ENCODE measurements at places on chromosomes 16 and 17. TPM values are rescaled to one million over a fixed set of nuclear protein-coding genes. Genes with fewer than 3 reads are reported as not detected.

DNA sequence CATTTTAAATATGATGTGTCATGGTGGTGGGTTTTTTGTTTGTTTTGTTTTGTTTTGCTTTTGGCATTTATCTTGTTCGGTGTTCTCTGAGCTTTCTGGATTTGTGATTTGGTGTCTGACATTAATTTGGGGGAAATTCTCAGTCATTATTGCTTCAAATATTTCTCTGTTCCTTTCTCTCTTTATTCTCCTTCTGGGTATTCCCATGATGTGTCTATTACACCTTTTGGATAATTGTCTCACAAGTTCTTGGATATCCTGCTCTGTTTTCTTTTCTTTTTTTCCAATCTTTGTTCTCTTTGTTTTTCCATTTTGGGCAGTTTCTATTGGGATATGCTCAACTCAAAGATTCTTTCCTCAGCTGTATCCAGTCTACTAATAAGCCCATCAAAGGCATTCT, 88.5 kb downstream of the MARCHF10 start:
- H3K27me3 ChIP-seq: no peaks in the 10 kb centered on the region
- DNase-seq: no peak

DNA sequence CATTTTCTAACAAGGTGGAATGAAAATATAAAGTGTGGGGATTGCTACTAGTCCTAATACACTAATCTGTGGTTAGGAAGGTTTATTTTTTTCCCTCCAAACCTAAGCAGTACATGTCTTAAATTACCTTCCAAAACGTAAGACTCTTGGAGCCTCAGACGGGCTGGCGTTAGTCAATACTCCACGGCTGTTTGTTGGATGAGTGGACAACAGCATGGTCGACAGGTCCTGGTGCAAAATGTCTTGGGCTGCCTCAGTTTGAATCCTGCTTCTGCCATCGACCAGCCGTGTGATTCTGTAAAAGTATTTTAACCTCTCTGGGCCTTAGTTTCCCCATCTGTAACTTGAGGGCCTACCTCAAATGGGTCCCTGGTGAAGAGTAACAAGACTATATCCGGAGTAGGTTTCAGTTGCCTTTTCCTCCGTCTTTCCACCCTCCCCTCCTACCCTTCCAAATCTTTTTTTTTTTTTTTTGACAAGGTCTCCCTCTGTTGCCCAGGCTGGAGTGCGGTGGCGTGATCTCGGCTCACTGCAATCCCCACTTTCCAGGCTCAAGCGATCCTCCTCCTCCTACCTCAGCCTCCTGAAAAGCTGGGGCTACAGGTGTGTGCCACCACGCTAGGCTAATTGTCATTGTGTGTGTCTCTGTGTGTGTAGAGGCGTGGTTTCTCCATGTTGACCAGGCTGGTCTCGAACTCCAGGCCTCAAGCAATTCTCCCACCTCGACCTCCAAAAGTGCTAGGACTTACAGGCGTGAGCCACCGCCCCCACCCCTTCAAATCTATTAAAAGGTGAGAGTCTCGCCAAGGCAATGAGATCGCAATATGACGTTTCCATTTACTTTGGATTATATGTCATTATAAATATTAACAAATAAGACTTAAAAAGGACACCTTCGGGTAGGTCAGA, 5.8 kb downstream of the SCGB1C2 start:
- no peaks in the 10 kb centered on the region for H3K4me1 ChIP-seq
- no peak for DNase-seq
- H3K4me3 ChIP-seq: no peak overlapping the region
- H3K27me3 ChIP-seq: peaks cover 12% of the 10 kb centered on the region
- H3K27ac ChIP-seq: no peak overlapping the region
- no peaks in the 10 kb centered on the region for H3K36me3 ChIP-seq

- H3K27ac ChIP-seq: no peak overlapping the region
- H3K36me3 ChIP-seq: peaks cover 36% of the 10 kb centered on the region
- DNase-seq: no peak
- peaks cover 10% of the 10 kb centered on the region for H3K4me1 ChIP-seq
- no peaks in the 10 kb centered on the region for H3K27me3 ChIP-seq
- H3K4me3 ChIP-seq: no peak overlapping the region
These were observed 17.2 kb downstream of the C16orf86 start for GRCh38 chr16:67683767-67684166.

NOS2 gene
- polyA plus RNA-seq: not detected

DNA sequence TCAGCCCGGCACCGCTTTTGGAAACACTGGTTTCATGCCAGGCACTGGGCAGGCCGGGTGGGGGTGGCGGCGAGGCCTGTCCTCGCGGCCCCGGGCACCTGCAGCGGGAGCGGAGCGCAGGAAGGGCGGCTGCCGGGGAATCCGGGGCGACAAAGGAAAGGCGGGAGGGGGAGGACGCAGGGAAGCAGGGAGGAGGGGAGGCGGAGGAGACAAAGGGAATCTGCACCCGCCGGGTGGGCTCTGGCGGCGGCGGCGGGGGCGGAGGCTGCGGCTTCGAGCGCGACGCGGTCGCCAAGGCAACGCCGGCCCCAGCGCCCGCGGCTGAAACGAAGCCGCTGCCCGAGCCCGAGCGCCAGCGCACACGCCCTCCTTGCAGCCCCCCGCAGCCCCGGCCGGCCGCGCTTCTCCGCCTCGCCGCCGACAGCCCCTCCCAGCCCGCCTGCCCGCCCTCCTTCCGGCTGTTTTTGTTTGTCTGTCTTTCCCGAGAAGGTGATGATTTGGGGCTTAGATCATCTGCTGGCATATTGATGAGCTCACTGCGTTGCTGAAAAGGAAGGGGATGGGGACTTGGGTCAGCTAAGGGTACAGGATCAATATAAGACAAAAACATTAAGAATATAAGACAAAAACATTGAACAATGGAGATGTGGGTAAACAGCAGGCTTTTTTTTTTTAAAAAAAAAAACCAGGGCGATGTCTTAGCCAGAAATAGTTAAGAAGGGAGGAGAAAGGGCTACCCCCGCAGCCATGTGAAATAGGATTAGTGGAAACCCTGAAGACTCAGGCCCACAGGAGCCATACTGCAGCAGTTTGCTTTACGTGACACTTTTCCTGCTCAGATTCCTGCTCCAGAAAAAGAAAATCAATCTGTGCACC, 32.7 kb downstream of the CDK5R1 start:
- H3K4me1 ChIP-seq: peaks cover 15% of the 10 kb centered on the region
- DNase-seq: no peak
- peak overlapping the region; percentile 68 for H3K4me3 ChIP-seq
- no peak overlapping the region for H3K27ac ChIP-seq
- no peaks in the 10 kb centered on the region for H3K36me3 ChIP-seq

NPIPA8 gene
- 0.20 TPM for polyA plus RNA-seq

DNA sequence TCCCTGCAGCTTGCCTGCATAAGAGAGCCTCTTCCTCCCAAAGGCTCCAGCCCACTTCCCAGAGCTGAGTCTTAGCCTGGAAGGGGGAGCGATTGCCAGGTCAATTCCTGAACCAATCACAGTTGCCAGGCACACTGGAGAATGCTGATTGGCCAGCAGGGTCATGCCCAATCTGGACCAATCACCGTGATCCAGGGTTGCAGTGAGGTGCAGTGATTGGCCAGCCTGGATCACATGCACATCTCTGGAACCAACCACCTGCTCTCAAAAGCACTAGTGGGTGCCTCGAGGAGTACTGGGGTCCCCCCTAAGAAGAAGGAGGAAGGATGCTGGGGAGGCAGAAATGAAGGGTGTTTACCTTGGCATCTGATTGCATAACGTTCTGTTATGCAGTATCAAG, 18.4 kb downstream of the NAGPA start:
- H3K27me3 ChIP-seq: no peaks in the 10 kb centered on the region
- H3K4me1 ChIP-seq: no peaks in the 10 kb centered on the region
- DNase-seq: no peak
- H3K27ac ChIP-seq: no peak overlapping the region

GRCh38 chr16:78791011-78791410, 691.6 kb downstream of the WWOX start:
- no peaks in the 10 kb centered on the region for H3K27me3 ChIP-seq
- H3K36me3 ChIP-seq: no peaks in the 10 kb centered on the region
- H3K4me3 ChIP-seq: no peak overlapping the region

- no peak for DNase-seq
- no peaks in the 10 kb centered on the region for H3K4me1 ChIP-seq
- no peak overlapping the region for H3K27ac ChIP-seq
- no peaks in the 10 kb centered on the region for H3K27me3 ChIP-seq
- no peak overlapping the region for H3K4me3 ChIP-seq
These were observed 9.1 kb downstream of the TUBG1 start for GRCh38 chr17:42618442-42619150.

DNA sequence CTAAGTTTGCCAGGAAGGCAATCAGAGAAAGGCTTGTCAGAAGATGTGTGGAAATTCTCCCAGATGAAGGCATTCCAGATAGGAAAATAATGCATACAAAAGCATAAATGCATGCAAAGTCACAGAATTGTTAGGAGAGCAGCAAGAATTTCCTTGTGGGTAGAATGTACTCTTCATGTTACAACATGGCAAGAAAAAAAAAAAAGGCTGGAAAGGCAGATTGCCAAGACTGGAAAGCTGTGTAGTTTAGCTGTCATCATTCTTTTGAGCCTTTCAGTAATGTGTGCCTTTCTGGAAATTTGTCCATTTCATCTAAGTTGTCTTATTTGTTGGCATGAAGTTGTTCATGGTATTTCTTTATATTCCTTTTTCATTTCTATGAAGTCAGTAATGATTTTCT, 71.0 kb upstream of the EFCAB3 start:
- no peaks in the 10 kb centered on the region for H3K27me3 ChIP-seq
- no peak overlapping the region for H3K27ac ChIP-seq
- no peaks in the 10 kb centered on the region for H3K4me1 ChIP-seq
- H3K4me3 ChIP-seq: no peak overlapping the region
- no peaks in the 10 kb centered on the region for H3K36me3 ChIP-seq

DNA sequence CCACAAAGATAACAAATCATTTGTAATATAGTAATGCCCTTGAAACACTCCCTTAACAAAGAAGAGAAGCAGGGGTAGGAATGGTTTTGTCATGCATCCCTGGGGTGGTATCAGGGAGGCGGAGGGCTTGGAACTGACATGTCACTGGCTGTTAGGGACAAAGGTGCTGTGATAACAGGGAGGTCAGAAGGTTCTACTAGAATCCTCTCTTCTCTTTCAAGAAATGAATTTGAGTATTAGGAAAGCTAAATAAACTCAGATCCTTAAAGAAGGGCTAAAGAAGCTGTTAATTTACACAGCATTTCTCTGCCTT, 65.4 kb upstream of the ADAMTS18 start:
- no peak for DNase-seq
- no peak overlapping the region for H3K4me3 ChIP-seq
- no peak overlapping the region for H3K27ac ChIP-seq
- no peaks in the 10 kb centered on the region for H3K4me1 ChIP-seq
- H3K27me3 ChIP-seq: no peaks in the 10 kb centered on the region

TP53TG3F gene
- polyA plus RNA-seq: not detected

- no peak for DNase-seq
- H3K36me3 ChIP-seq: no peaks in the 10 kb centered on the region
- H3K27ac ChIP-seq: no peak overlapping the region
- H3K27me3 ChIP-seq: no peaks in the 10 kb centered on the region
- H3K4me1 ChIP-seq: no peaks in the 10 kb centered on the region
- no peak overlapping the region for H3K4me3 ChIP-seq
These were observed 219.9 kb downstream of the CHD9NB start for GRCh38 chr16:52832771-52833170.

DNA sequence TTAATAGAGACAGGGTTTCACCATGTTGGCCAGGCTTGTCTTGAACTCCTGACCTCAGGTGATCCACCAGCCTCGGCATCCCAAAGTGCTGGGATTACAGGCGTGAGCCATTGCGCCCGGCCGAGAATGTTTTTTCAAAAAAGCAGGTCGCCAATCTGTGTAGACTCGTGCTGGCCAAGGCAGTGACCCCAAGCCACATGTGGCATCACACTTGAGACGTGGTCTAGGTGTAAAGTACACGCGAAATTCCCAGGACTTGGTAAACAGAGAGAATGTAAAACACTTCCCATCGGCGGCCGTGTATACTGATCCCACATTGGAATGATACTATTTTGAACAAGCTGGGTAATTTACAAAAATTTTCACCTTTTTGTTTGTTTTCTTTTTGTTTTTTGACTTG, 41.1 kb downstream of the TBC1D16 start:
- peaks cover 7% of the 10 kb centered on the region for H3K27me3 ChIP-seq
- DNase-seq: no peak
- no peaks in the 10 kb centered on the region for H3K36me3 ChIP-seq

SPATA32 gene
- not detected for polyA plus RNA-seq

GRCh38 chr16:85491058-85491771, 121.9 kb upstream of the GSE1 start:
- no peak overlapping the region for H3K27ac ChIP-seq
- no peaks in the 10 kb centered on the region for H3K4me1 ChIP-seq
- no peaks in the 10 kb centered on the region for H3K27me3 ChIP-seq
- no peak overlapping the region for H3K4me3 ChIP-seq

SPIRE2 gene
- 0.99 TPM for polyA plus RNA-seq

- peaks cover 45% of the 10 kb centered on the region for H3K36me3 ChIP-seq
- DNase-seq: no peak
- H3K27ac ChIP-seq: no peak overlapping the region
These were observed 77.6 kb downstream of the CMIP start for GRCh38 chr16:81522108-81522701.

SCIMP gene
- polyA plus RNA-seq: 98.4 TPM

DNA sequence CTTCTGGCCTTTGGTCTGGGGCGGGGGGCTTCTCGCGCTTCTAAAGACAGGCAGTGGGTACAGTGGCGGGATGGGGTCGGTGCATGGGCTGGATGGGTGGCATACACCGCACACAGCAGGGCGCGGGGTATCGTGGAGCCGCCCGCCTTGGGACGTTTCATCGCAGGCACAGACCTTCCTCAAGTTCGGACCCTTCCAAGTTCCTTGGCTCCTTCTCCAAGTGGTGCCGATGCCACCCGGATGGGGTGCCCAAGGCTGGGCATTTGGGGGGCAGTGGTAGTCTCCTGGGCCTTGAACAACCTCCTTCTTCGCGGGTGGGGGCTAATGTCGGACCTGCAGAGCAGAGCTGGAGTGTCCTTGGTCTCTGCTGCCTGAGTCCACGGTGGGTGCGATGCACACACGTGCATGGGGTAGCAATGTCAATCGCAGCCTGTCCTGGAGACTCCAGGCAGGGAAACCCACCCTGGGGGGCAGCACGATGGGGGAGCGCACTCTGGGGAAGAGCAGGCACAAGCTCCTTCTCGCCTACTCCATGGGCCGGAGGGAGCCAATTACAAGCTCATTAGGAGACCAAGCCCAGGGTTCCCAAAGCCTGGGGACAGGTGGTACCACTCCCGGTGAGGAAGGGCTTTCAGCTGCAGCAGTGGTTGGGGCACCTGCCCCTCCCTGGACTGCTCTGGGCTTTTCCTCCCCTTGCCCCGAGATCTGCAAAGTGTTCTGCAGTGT, 686 bp upstream of the MTSS2 start:
- H3K27ac ChIP-seq: no peak overlapping the region
- H3K27me3 ChIP-seq: peaks cover 4% of the 10 kb centered on the region
- peaks cover 4% of the 10 kb centered on the region for H3K36me3 ChIP-seq
- no peak for DNase-seq

- H3K4me3 ChIP-seq: no peak overlapping the region
- peaks cover 8% of the 10 kb centered on the region for H3K4me1 ChIP-seq
- no peaks in the 10 kb centered on the region for H3K27me3 ChIP-seq
These were observed 85.1 kb downstream of the PRKCA start for GRCh38 chr17:66387392-66387981.

Data from CD14-positive monocyte (primary cell).